ENCODE measurements at places on chromosomes 5 and 9.

GRCh38 chr9:27539479-27540441, 10.1 kb upstream of the MOB3B start:
- H3K4me3 ChIP-seq, result no peak overlapping the region
- peaks cover 15% of the 10 kb centered on the region for H3K36me3 ChIP-seq
- no peaks in the 10 kb centered on the region for H3K27me3 ChIP-seq
- no peak for DNase-seq
- H3K27ac ChIP-seq, result no peak overlapping the region
- H3K4me1 ChIP-seq, result no peaks in the 10 kb centered on the region

DNA sequence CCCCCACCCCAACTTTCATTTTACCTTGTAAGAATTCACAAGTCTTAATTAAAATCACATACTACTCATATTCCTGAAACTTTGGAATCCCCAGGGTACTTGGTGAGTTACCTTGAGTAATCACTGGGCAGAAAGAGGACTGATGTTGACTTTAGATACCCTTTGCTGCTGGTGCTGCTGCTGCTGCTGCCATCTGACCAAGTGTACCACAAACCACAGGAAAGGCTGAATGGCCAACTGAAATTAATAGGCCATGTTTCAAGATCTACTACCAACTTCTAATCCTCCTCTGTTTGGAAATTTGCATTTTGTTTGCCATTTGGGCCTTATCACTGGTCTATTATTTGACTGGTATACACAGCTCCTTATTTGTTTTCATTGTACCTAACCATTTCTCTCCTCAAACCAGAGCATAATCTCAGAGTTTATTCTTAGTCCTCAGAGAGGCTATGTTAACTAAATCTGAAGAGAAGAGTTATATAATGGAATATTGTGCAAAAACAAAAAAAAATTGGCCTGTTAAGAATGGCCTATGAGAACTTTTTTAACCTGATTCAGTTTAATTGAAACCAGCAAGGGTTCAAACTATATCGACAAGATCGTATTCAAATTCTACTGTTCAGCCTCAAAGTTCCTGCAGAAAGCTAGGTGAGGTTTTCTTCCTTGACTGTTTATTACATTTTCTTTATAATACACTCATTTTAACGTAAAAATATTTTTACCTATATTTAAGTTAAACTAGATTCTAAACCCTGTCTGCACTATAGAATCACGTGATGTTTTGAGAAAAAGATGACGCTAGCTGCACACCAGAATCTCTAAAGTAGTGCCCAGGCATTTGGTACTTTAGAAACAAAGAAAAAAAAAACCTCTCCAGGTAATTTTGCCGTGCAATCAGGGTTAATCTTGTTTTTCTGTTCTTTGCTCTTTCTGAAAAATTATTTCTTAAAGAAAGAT, 13.1 kb downstream of the SELENOP start:
- H3K4me1 ChIP-seq, result no peaks in the 10 kb centered on the region
- no peak for DNase-seq
- H3K27me3 ChIP-seq, result no peaks in the 10 kb centered on the region
- H3K36me3 ChIP-seq, result peaks cover 14% of the 10 kb centered on the region
- no peak overlapping the region for H3K27ac ChIP-seq
- no peak overlapping the region for H3K4me3 ChIP-seq

DNA sequence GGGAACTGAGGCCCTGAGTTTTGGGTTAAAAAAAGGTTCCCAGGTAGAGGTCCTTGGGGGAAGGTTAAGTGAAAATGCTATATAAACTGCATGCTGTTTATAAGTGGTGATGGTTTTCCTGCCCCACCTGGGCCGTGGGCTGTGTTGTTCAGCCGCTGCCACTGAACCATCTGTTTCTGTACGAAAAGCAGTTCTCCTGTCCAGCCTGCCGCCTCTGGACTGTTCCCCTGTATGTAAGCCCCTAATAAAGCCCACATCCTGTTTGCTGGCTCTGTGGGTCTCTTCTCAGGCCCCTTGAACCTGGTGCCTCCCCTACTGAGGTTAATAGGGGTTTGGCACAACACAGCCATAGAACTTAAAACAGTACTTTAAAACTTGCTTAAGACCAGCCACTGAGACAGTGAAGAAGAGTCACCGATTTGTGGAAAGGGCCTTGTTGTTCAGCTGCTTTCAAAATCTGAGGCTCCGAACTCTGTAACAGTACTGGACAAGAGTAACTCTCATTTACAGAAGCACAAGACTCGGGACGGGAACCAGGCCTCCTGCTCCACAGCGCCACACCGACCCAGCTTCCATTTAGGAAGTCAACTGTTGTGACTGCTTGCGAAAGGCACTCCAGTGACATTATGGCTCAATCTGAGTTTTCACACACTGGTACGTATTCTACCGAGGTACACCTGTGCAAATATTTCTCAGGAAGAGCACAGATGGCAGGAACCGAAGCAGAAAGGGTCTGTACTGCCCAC, 192.5 kb downstream of the CDK5RAP2 start:
- H3K4me3 ChIP-seq, result no peak overlapping the region
- H3K27me3 ChIP-seq, result no peaks in the 10 kb centered on the region
- DNase-seq, result no peak
- H3K4me1 ChIP-seq, result no peaks in the 10 kb centered on the region

DNA sequence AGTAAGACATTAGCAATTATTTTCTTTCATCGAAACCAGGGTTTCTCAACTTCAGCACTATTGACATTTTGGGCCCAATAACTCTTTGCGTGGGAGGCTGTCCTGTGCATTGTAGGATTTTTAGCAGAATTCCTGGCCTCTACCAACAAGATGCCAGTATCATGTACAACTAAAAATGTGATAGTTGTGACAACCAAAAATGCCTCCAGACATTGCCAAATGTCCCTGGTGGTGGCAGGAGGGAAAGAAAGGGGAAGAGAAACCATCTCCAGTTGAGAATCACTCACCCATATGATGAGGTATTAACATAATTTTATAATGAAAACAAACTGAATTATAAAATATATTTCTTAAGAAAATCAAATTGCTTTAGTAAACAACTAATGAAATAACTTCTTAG, 406.1 kb downstream of the RAB3C start:
- peaks cover 31% of the 10 kb centered on the region for H3K36me3 ChIP-seq
- DNase-seq, result no peak
- no peak overlapping the region for H3K27ac ChIP-seq
- no peak overlapping the region for H3K4me3 ChIP-seq
- H3K27me3 ChIP-seq, result no peaks in the 10 kb centered on the region
